Fibroblast of pulmonary artery (primary cell): ENCODE measurements at places on chromosomes 11 and 22.

- peak; percentile 66 for DNase-seq
Observed at GRCh38 chr11:125168918-125169456, 4.4 kb downstream of the PKNOX2 start.

DNA sequence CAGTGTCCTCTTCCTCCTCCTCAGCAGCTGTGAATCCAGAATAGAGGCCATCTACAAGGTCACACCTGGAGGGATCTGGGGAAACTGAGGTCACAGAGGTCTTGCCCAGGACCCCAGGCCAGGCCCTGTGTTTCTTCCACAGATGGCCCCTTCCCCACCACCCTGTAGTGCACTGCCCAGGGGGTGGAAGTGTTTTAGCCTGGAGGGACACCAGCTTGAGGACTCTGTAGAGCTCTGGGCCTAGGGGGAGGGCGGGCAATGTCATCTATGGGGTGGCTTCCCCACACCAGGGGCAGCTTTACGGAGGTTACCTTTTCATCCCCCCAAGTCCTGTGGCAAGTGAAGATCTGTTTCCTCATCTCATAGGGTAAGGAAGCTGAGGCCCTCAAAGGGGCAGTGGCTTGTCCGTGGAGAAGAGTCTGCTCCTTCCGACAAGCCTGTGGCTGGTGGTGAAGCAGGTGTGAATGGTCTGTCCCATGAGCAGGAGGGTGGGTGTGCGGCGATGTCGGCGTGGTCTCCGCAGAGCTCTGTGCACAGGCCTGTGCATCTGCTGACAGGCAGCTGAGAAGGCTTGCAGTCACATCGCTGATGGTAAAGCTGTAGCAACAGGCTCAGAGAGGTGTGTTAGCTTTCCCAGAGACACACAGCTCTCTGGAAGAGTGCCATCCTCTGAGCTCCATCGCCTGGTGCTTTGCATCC, 74.1 kb upstream of the WNT7B start:
- no peak for DNase-seq

DNA sequence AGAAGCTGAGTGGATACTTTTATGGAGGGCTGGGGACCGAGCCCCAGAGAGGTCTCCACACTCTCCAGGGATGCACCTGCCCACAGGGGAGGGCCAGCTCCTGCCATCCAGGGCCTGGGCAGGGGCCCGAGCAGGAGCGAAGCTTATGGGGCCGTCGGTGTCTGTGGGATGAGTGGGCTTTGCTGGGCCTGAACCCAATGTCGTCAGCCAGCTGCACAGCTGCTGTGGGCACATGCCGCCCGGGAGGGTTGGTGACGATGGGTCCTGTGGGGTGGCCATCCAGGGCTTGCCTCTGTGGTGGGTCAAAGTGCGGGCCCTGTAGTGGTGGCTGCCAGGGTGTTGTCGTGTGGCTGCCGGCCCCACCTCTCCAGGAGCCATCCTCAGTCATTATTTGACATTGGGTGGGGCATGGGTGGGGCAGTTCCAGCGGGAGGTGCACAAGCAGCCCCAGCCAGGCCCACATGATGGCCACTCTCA, 447.1 kb downstream of the TBC1D22A start:
- DNase-seq, result no peak

DNA sequence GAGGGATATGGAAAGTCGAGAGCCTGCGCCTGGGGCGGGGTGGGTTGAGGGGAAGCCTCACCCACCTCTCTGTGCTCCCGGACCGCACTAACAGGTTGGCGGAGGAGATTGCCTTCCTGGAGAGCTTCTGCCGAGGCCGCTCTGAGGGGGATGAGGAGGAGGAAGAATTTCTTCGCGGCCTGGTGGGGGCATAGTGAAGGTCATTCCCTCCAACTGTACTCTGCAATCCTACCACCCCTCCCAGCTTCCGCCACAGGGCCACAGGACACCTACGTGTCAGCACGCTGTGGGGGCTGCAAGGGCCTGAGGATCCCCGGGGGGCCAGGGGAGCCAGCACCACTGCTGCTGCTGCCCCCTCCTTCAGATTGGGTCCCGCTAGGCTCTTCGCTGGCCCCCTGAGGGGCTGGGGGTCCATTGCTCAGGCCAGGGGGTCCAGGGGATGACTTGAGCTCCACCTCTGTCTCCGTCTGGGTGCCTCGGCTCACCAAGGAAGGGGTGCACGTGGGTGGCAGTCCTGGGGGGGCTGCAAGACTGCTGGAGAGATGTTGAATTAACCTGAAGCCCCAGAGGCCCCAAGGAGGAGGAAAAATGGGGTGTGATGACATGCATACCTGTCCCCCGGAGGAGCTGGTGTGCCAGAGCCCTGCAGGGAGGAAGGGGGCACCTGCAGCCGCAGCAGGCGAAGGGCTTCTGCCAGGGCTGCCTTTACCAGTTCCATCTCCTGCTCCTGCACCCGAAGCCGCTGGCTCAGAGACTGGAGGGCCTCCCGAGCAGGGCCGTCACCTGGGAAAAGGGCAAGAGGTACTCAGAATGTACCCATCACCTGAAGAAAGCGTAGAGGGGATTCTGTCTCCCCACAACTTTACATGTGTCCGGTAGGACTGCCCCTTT, 1.5 kb downstream of the EML3 start:
- DNase-seq, result no peak

DNA sequence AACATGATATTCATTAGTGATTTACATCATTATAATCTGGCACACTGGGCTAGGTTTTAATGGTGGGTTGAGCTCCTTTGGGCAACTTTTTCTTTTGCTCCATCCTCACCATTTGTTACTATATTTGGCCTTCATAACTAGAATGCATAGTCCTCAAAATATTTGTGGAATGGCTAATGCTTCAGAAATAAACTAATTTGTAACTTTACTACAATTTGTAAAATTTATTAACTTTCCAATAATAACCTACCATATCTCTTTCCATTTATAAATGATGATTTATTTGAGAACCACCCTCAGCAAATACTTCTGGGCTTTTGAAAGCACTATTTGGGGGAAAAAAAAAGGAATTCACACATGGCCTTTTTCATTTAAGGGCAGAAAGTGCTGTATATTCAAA, 79.7 kb downstream of the LARGE2 start:
- DNase-seq, result no peak
